ENCODE measurements at places on chromosomes 16 and 17.

GRCh38 chr17:43219746-43220380, 8.2 kb downstream of the TMEM106A start:
- no peak for DNase-seq

GRCh38 chr17:28575126-28575795, 1.4 kb downstream of the ALDOC start:
- no peak for DNase-seq

DNA sequence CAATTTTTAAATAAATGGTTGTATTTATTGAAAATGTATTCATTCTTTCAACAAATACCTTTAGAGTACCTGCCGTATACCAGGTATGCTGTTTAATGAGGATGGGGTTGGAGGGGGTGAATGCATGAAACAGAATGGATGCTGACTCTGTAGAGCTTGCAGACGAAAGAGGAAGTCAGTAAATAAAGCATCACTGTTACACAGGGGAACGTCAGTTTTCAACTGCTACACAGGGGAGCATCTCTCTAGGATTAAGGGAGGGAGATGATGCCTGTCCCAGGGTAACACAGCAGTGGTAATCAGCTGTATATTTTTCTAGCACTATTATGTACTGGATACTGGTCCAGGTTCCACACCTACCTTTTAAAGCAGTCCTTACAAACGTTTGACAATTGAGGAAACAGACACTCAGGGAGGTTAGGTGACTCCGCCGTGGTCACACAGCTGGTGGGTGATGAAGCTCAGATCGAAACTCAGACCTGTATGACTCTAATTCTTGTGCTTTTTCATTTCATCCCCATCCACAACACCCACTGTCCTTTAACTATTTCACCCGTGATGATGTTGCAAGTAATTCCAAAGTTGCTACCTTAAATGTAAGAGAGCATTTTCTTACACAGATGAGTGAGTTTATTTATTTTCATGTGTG, 452.1 kb upstream of the HSBP1 start:
- DNase-seq, result no peak

- DNase-seq, result no peak
Observed at GRCh38 chr17:73820686-73821448, 176.6 kb upstream of the SDK2 start.

GRCh38 chr17:39648616-39649366, 11.8 kb downstream of the STARD3 start:
- DNase-seq, result no peak

GRCh38 chr17:31692027-31692426, 167.0 kb downstream of the COPRS start:
- DNase-seq, result no peak

DNA sequence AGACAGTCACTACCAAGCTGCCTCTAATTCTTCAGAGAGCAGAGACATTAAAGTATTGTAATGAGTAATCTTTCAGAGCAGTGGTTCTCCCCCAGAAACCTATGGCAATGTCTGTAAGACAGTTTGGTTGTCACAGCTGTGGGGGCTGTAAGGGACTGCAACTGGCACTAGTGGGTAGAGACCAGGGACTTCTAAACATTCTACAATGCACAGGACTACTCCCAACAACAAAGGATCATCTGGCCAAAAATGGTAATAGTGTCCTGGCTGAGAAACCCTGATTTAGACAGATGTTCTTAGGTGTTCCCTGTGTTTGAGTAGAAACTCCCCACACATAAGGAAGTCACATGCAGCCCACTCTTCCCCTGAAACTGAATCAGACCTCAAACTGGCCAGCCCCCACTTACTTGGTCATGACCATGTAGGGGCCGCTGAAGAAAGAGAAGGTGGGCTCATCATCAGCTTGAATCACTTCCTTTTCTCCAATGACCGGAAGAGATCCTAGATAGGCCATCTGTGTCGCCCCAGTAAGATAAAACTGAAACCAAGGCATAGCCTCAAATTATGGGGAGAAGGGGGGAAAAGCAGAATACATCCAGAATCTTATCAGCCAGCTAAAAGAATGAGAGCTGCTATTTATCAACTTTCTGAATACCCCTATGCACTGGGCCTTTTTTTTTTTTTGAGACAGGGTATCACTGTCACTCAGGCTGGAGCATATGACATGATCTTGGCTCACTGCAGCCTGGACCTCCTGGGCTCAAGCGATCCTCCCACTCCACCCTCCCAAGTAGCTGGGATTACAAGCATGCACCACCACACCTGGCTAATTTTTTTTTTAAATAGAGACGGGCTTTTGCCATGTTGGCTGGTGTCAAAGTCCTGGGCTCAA, 75.8 kb downstream of the TEX14 start:
- no peak for DNase-seq

- no peak for DNase-seq
Observed at GRCh38 chr17:28957277-28957991, 6.1 kb upstream of the PHF12 start.

DNA sequence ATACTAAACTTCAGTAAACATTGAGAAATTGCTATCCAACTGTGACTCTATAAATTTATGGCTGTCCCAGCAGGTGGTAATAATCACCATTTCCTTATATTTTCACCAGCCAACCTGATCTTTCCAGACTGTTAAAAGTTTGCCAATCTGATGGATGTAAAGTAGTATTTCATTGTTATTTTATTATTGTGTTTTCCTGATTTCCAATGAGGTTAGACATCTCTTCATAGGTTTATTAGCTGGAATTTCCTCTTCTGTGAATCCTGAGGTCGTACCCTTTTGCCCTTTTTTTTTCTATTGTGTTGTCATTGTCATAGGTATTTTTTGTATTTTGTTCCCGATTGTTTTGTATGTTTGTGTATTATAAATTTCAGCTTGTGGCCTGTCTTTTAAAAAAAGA, 31.7 kb downstream of the BMERB1 start:
- no peak for DNase-seq

DNA sequence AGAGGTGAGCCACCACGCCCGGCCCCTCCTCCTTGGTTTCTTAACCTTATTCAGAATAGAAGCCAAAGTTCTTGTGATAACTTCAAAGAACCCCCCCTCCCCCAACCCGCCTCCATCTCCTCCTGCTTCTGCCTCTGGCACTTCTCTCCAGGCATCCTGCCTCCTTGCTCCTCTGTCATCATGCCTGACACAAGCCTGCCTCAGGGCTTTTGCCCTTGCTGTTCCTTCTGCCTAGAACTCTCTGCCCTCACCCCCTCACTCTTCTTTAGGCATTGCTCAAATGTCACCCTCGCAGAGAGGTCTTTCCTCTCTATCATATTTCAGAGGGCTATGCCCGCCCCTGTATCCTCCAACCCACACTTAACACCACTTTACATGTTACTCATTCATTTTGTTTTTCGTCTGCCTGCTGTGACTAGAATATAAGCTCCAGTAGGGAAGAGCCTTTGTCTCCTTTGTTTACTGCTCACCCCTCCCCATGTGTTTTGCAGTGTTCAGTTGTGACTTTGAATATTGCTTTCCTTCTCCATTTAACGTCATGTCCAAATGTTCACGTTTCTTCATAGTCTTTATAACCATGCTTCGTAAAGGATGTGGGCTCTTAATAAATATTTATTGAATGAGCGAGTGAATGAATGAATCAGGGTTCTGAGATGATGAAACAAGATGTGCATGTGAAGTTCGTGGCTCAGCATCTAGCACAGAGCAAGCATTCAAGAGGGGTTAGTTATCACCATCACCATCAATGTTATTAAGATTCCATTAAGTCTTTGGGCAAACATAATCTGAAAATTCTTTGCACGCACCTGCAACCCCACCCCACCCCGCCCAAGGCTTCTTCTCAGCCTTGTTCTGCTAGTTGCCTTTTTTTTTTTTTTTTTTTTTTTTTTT, 186.2 kb upstream of the WSCD1 start:
- DNase-seq, result no peak

- DNase-seq, result no peak
Observed at GRCh38 chr16:57540387-57540786, 2.1 kb upstream of the ADGRG5 start.

DNA sequence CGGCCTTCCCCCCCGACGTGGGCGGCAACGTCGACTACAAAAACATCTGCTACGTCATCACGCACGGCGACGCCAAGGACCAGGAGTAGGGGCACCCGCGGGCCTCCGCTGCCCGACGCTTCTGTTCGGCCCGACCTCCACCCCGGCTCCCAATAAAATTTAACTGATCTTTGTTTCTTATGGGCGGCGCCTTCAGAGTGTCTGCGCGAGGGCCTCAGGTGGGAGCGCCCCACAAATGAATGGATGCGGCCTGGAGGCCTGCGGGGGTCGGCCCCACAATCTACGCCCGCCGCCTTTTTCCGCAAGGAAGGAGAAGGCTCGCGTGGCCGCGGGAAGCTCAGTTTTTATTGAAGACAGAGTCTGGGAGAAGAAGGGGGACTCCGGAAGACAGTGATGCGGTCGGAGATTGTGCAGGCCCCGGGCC, 3.2 kb downstream of the MYL11 start:
- DNase-seq, result peak; percentile 88

DNA sequence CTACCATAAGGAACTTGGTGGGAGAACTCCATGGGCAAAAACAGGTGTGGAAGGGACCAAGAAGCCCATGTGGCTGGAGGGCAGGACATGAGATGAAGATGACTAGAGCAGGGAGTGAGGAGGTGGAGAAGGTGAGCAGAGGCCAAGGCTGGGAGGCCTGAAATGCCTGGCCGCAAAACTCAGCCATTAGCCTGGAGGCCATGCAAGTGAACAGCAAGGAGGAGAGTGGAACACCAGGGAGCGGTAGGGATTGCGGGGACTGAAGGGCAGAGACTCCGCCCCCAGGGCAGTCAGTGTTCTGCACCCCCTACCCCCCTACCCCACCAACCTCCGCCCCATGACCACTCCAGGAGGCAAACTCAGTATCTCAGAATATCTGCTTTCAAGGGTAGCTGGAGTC, 17.0 kb downstream of the BCL7C start:
- DNase-seq, result no peak

DNA sequence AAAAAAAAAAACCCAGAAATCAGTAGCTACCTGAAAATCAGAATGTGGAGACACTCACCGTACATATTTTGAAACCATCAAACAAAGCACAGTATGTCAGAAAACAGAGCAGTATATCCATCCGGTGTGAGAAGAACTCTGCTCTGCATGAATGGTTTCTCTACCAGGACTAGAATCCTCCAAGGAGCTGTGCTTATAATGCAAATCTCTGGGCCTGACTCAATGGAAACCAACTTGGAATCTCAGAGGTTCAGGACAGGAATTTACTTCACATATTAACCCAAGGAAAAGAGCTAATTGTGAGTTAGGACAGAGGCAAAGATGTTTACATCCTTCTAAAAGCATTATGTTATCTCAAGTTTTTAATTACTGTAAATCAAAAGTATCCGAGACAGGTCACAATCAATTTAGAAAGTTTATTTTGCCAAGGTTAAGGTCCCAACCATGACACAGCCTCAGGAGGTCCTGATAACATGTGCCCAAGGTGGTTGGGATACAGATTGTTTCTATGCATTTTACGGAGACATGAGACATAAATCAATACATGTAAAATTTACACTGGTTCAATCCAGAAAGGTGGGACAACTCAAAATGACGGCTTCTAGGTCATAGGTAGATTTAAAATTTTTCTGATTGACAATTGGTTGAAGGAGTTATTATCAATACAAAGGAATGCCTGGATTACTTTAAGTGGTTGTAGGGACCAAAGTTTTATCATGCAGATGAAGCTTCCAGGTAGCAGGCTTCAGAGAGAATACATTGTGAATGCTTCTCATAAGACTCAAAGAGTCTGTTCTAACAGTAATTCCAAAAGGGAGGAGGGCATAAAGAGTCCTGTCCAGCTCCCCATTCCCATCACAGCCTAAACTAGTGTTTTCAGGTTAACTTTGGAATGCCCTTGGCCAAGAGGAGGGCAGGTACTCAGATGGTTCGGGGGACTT, 164.1 kb downstream of the CDH8 start:
- no peak for DNase-seq

DNA sequence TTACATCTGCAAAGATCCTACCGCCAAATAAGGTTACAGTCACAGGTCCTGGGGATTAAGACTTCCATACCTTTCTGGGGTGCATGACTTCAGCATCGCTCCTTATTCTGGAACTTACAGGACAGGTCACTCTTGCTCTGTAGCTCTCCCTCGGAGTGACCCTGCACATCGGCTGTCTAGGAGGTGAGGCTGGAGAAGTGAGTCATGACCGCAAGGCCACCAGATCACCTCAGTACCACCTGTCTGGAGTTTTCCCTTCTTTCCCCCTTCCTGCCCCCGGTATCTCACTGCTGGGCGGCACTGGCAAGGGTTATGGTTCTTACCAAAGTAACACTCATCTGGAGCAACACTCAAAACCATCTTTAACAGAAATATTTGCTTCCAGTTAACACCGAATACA, 374.8 kb downstream of the SLC39A11 start:
- DNase-seq, result no peak

- DNase-seq, result no peak
Observed at GRCh38 chr17:68944435-68945035, 10.7 kb downstream of the ABCA8 start.

DNA sequence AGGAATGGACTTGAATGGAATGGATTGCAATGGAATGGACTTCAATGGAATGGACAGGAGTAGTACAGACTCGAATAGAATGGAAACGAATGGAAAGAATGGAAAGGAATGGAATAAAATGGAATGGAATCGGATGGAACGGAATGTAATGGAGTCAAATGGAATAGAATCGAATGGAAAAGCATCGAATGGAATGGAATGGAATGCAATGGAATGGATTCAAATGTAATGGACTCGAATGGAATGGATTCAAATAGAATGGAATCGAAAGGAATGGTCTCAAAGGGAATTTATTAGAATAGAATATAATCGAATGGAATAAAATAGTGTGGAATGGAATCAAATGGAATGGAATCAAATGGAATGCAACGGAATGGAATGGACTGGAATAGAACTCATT, 484.9 kb upstream of the WSB1 start:
- no peak for DNase-seq

DNA sequence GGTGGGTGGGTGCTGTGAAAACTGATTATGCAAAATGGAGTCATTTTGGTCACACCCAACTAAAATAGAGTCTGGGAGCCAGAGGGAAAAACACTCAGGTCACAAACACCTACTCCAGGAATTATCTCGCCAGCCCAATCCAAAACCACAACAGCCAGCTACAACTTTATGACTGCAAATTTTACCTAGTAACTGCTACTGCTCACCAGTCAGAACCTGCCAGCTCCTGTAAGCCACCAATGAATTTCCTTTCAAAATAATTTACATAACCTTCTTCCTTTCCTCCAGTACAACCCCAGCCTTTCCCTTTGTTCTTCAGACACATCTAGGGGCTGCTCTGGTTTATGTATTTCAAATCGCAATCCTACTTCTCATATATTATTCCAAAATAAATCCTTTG, 52.6 kb upstream of the DYNLRB2 start:
- no peak for DNase-seq

DNA sequence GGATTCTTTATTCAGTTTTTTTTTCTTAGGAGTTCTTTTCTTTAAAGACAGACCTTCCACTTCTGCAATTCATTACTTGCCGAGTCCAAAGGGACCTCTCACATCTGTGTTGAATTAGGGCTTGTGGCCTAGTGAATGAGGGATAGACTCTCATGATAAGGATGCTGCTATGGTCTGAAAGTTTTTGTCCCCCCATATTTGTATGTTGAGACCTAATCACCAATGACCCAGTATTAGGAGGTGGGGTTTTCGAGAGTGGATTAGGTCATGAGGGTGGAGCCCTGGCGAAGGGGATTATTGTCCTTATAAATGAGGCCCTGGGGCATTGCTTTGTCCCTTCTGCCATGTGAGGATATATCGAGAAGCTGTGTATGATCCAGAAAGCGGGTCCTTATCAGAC, 9.5 kb downstream of the KRT12 start:
- no peak for DNase-seq

GRCh38 chr17:82250868-82251500, 22.1 kb downstream of the SLC16A3 start:
- DNase-seq, result no peak

All from activated CD4-positive, alpha-beta T cell treated with anti-CD3 and anti-CD28 coated beads, Interleukin-2, amount 50 U/mL, for 4 hours (primary cell).